ENCODE measurements at places on chromosomes 12 and 14.

DNA sequence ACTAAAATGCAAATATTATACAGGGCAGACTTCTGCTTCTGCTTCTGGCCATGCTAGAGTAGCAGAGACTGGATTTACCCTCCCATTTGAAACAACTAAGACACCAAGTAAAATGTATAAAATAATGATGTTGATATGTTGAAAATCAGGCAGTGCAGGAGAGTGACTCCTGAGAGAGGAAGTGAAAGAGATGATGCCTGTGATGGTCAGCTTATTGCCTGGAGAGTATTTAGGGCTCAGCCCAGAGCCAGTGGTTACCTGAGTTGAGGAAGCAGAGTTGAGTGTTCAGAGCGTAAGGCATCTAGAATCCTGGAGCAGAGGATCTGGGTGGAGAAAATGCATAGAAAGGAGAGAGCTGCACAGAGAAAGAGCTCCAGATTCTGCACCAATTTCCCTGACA lies 131.8 kb upstream of the C14orf180 start:
- no peak for DNase-seq

DNA sequence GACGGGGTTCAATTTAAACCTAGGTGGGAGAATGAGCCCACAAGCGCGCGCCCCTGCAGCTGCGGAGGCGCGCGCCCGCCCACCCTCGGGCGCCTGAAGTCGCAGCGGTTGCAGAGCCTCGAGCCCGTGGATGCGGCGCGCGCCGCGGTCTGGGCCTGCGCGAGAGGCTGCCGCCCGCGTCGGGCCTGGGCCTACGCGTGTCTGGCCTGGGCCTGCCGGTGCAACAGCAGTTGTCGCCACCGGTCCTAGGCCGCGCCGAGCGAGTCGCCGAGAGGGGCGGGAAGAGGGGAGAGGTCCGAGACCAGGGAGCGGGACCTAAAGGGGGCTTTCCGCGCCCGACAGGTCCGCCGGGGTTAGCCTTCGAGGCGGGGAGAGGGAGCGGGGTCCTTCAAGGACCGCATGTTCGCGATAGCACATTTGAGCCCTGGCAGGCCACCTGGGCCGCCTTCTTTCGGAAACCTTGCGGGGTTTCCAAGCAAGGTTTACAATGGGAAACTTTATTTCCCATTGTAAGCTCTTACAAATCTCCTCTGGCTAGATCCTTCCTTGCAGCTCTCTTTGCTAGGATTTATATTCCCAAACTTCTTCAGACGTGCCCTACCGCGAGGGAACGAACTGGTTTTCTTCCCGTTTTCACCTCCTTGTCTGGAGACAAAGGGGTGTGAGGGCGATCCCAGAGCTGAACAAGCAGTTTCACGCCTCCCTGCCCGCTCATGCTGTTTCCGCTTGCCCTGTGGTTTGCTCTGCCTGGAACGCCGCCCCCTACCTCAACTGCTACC lies 6.8 kb downstream of the SIX6 start:
- no peak for DNase-seq

- DNase-seq: no peak
These were observed 66.5 kb upstream of the MON2 start for GRCh38 chr12:62400135-62400534.

GRCh38 chr12:120194226-120194533 lies 335 bp downstream of the GCN1 start:
- DNase-seq: no peak

DNA sequence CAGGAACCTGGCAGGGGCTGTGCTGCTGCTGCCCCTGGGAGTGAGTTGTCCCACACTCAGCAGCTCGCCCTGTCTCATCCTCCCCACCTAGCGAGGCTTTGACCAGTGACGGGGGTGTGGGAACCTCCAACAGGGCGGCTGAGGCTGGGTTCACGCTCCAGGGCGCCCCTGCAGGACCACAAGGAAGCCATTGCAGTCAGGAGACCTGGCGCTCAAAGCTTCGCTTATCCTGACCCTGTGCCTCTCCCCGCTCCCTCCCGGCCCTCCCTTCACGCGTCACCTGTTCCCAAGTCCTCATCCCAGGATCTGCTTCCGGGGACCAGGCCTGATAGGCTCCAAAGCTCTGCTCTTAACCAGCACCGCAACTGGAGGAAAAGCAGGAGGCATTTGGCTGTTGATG lies 272.0 kb upstream of the SFSWAP start:
- DNase-seq: no peak

GRCh38 chr12:116433249-116433648 lies 125.9 kb upstream of the MAP1LC3B2 start:
- no peak for DNase-seq

DNA sequence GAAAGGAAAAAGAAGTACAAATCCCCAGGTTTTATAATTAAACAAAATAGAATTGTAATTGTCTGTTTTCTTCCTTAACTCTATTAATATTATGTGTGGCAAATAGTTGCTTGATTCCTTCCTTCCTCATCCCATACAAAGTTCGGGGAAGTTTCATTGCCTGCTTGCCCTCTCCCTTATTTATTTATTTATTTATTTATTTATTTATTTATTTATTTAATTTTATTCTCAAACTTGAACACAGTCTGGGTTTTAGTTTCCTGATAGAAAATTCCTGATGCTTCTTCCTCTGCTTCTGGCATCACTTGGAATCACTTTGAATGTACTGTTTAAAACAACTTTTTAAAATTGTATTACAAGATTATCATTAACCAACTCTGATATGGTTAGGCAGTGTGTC lies 145.8 kb upstream of the SOX5 start:
- no peak for DNase-seq

DNA sequence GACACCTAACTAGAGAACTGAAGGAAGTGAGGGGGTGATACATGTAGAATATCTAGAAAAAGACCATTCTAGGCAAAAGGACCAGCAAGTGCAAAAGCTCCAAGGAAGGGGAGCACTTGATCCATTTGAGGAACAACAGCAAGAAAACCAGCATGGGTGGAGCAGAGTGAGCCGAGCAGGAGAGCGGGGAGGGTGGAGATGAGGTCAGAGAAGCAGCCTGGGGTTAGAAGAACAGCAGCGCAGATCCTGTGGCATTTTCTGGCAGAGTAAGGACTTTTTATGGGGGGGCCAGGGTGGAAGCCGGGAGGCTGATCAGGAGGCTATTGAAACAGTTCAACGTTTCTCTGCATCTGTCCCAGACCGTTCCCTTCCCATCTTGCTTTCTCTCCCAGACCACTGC lies 24.5 kb upstream of the TMCC3 start:
- no peak for DNase-seq

DNA sequence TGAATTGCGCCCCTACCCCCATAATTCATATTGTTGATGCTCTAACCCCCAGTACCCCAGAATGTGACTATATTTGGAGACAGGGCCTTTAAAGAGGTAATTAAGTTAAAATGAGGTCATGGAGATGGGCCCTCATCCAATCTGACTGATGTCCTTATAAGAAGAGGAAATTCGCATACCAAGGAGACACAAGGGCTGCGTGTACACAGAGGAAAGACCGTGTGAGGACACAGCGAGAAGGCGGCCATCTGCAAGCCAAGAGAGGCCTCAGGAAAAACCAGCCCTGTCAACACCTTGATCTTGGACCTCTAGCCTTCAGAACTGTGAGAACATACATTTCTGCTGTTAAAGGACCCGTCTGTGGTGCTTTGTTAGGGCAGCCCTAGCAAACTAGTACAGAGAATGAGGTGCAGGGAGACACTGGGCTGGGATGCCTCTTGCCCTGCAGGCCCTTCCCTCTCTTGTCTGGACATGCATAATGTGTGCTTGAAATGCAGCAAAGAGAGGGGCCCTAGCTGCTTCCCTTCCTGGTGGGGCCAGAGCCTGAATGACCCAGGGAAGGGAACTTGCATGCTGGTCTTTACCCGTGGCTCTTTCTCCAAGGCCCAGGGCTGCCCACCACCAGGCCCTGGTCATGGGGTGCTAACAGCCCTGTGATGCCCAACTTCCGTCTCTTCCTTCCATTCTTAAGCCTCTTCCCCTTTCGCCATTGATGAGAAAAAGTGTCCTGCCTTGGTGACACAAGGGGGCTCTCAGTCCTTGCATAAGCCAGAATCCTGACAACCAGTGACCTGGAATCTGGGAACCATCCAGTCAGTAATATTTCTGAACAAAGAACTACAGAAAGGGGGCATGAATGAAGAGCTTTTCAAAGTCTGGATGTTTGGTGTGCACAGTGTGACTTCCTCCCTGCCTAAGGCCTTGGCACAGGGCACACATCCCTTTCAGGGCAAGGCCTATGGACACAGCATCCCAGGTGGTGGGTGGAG lies 50.0 kb upstream of the GPATCH2L start:
- DNase-seq: no peak

DNA sequence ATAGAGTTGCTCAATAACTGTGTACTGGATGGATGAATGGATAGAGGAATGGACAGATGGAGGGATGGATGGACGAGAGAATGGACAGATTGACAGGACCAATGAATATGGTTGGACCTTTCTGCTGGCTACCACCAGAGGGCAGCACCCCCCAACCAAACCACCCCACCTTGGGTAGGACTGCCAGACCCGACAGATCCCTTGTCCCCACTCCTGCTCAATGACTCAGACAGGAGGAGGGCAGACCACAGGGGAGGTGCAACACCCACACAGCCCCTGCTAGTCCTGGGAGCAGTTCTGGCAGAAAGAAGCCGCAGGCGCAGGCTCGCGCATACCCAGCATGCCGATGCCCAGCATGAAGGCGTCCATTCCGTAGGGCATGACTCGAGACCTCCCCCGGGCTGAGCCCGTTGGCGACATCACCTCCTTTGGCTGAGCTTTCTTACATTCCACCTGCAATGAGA lies 12.4 kb downstream of the MSI1 start:
- DNase-seq: peak; percentile 58

- DNase-seq: no peak
These were observed 71.9 kb downstream of the GSC start for GRCh38 chr14:94697773-94698556.

DNA sequence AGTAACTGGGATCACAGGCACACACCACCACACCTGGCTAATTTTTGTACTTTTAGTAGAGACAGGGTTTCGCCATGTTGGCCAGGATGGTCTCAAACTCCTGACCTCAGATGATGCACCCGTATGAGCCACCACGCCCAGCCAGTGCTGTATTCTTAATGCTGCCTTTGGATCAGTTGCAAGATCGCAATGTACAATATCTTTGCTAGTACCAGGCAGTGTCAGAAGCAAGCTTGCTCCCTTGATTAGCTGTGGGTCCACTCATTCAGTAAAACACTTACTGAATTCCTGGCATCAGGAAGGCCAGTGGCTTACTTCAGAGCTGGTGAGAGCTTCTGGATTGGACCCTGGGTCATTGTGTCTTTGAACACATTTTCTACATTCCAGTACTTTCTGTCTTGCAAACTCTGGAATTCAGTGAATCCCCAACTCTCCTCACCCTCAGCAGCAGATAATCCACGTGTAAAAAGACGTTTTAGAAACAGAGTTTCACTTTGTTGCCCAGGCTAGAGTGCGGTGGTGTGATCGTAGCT lies 1183.7 kb downstream of the AACS start:
- no peak for DNase-seq

- no peak for DNase-seq
These were observed 3.6 kb downstream of the ITGA7 start for GRCh38 chr12:55703901-55704761.

- DNase-seq: no peak
These were observed 258.9 kb downstream of the DPF3 start for GRCh38 chr14:72634691-72635616.

- no peak for DNase-seq
These were observed 8.1 kb downstream of the LGR5 start for GRCh38 chr12:71447691-71448132.

GRCh38 chr12:47947341-47947740 lies 16.1 kb upstream of the TMEM106C start:
- DNase-seq: no peak

DNA sequence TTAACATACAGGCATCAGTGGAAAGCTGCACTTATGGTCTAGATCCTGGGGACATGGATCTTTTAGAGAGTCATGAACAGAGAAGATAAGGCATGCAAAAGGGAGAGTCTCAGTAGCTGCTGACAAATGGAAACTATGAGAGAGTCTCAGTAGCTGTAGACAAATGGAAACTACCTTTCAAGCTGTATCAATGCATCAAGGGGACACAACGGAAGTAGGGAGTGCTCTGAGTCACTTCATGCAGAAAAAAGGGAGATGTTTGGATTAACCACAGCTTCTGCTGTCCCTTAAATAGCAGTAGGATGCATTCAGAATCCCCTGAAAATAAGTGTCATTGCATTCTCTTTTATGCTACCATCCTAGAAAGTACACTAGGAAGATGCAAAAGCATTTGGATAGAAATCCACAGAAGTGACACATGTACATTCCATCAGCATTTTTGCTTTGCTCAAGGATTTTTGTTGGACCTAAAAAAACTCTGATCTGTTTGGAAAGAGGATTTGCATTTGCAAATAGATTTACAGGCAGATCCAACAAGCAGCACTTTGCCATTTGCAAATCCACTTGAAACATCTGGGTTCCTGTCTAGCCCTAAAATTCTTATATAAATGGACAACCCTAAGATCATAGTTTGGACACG lies 227.5 kb upstream of the LMO3 start:
- no peak for DNase-seq

GRCh38 chr14:94653321-94653720 lies 41.1 kb downstream of the SERPINA3 start:
- DNase-seq: no peak

DNA sequence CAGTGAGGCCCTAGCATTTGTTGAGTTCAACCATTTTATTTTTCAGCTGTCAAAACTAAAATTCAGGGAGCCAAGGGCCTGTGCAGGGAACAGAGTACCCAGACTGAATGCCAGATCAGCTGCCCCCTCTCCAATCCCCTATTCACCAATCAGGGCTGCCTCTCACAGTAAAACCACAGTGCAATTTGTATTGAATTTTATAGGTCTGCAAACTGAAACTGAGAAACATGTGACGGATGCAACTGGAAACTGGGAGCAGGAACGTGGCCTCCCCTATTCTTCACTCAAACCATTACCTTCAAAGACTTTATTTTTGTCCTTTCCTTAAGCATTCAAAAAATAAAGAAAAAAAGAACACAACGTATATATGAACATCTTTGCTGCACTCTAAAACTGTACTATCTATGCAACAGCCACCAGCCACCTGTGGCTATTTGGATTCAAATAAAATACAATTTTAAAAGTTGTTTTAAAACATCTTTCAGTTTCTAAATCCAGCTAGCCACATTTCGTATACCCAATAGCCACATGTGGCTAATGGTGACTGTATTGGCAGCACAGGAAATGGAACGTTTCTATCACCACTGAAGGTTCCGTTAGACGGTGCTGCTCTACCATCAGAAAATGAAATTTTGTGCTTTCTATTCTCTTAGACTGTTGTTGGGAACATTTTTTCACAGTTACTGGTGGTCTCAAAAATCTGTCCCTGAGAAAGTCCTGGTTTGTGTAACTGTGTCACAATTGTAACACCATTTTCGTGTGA lies 371.3 kb upstream of the FAR2 start:
- DNase-seq: no peak

DNA sequence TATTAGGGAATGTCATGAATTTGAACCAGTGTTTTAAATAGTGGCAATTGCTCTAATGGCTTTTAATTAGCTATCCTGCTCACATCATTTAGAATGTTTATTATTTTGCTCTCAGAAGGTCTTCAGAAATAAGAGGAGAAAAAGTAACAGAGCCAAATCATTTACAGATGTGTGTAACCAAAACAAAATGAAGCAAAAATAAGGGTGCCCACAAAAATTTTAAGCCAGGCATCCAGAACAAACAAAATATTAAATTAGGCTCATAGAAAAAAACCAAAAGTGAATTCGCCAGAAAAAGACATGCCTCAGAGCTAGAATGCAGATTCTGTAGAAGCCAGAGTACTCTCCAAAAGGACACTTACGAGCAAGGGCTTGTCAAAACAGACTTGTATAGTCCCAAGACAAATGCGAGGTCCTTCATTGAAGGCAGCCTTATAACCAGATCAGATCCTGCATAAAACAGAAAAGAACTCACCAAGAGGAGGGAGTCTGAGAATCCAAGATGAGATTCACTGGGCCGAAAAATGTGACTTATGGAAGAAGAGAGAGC lies 20.2 kb upstream of the SERPINA1 start:
- no peak for DNase-seq
